ENCODE measurements at places on chromosomes 7 and 10.

DNA sequence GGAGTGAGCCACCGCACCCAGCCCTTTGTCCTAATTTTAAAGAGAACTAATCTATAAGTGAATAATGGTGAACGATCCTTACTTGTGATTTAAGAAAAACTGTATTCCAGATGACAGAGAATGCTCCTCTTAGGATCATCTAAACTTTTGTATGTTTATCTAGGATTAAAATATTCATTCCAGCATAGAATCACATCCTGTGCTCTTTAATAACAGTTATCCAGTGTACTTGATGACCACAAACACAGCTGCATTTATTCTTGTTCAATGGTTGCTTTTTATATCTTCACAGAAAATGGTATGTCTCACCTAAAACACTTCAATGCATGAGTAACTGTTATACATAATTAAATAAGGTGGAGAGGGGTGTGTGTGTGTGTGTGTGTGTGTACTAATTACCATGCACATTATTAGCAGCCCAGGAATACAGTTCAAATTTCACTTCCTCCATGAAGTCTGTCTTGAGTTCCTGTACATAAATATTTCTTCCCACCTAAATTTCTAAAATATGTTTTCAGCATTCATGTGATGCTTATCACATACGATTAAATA, 38.5 kb upstream of the SEMA3C start:
- no peak for DNase-seq

DNA sequence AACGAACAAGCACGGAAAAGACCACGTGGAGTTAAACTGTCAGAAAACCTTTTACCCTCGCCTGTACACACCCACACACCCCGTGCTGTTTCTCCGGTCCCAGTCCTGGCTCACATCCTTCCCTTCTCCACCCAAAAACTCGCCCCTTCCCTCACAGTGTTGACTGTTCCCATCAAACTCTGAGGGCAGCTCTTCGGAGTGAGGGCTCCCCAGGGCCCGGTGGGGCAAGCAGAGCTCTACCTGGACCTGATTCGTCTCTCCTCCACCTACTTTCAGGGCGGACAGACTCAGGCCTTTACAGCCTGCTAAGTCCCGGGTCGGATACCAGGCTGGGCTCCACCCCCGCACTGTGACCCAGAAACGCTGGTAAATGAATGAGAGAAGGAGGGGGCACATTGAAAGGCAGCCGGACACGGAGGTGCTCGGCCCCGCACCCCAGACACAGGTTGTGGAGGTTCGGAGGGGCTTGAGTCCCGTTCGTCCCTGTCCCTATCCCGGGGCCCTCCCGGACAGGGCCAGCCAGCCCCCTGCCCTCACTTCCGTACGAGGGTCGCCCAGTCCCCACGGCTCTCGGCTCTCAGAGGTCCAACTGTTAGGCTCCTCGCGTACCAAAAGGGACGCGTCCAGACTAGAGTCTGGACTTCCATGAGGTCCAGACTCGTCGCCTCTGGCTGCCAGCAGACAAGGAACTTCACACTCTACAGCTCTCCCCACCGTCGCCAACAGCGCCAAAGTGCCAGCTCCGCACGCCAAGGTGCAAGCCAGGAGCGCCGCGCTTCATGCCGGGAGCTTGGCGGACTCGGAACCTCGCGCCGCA, 31.7 kb upstream of the ASL start:
- peak; percentile 81 for DNase-seq

GRCh38 chr10:124367936-124368335, 50.8 kb downstream of the OAT start:
- DNase-seq, result no peak

GRCh38 chr10:43137717-43138020, 576 bp upstream of the CSGALNACT2 start:
- DNase-seq, result peak; percentile 94

- DNase-seq, result peak; percentile 63
These were observed 350.0 kb downstream of the CRPPA start for GRCh38 chr7:16071246-16071857.

DNA sequence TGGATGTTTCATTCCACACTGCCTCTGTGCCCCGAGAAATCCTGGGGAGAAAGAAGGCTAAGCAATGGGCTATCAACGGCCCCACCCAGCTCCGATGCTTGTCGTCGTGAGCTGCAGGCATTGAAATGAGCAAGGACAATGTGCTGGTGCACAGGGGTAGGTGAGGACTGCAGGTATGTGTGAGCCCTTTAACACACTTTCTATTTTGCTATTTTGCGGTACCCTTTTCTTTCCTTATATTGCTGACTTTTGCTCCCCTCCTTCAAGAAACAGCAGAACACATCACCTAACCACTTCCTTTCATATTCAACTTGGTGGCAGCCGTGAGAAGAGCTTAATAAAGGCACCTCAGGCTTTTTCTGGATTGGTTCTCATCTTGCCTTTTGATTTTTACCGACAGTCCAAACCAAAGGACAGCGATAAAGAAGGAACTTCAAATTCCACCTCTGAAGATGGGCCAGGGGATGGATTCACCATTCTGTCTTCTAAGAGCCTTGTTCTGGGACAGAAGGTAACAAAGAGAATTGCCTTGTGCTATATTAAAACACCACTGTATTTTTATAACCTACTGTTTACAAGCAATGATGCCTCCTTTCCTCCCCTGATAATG, 39.2 kb downstream of the AIFM2 start:
- DNase-seq, result no peak

- DNase-seq, result peak; percentile 67
These were observed 81.3 kb downstream of the ZRANB1 start for GRCh38 chr10:125023255-125023654.

GRCh38 chr10:7667262-7668141, 736 bp upstream of the ITIH5 start:
- DNase-seq, result peak; percentile 49

GRCh38 chr10:119344381-119344780, 137.0 kb downstream of the GRK5 start:
- no peak for DNase-seq

GRCh38 chr10:80878330-80878729, 340.6 kb downstream of the SH2D4B start:
- no peak for DNase-seq

GRCh38 chr7:127177156-127177555, 75.6 kb downstream of the GRM8 start:
- DNase-seq, result no peak

DNA sequence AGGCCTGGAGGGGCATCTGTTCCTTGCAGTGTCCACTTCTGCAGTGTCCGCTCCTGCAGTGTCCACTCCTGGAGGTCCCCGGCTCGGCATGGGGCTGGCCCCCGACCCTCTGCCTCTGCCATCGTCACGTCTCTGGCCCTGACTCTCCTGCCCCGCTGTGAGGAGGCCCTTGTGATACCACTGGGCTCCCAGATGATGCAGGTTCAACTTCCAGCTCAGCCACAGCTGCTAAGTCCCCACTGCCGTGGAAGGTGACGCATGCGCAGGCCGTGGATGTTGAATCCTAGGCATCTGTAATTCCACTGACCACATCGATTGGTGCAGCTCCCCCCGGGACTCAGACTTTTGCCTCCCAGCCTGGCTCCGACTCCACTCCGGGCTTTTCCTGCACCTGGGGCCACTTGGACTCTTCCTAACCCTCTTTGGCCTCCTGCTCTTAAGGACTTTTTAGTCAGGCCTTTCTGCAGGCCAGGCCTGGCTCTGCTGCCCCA, 95.1 kb downstream of the GLRX3 start:
- no peak for DNase-seq

DNA sequence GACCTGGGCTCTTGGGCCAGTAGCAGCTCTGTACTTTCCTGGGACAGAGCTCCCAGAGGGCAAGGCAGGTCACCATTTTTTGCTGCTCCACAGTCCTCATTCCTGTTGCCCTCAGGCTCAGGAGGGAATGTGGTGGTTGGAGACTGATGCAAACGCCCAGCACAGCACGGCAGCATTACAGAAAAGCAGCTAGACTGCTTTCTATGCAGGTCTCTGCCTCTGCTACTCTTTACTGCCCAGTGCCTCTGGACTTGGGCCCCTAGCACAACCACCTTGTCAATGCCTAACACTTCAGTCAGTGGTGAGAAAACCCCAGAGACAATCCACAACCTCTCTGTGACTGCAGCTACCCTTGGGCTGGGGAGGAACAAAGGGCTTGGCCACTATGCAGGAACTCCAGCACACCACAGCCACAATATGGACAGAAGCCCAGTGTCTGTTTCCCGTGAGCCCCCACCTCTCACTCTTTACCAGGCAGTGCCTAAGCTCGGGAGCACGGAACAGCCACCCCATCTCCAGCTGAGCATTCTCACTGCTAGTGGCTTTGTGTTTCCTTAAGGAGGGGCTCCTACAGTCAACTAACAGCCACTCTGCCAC, 790.6 kb downstream of the PCDH15 start:
- no peak for DNase-seq

GRCh38 chr10:10819206-10819856, 198.3 kb upstream of the CELF2 start:
- no peak for DNase-seq

DNA sequence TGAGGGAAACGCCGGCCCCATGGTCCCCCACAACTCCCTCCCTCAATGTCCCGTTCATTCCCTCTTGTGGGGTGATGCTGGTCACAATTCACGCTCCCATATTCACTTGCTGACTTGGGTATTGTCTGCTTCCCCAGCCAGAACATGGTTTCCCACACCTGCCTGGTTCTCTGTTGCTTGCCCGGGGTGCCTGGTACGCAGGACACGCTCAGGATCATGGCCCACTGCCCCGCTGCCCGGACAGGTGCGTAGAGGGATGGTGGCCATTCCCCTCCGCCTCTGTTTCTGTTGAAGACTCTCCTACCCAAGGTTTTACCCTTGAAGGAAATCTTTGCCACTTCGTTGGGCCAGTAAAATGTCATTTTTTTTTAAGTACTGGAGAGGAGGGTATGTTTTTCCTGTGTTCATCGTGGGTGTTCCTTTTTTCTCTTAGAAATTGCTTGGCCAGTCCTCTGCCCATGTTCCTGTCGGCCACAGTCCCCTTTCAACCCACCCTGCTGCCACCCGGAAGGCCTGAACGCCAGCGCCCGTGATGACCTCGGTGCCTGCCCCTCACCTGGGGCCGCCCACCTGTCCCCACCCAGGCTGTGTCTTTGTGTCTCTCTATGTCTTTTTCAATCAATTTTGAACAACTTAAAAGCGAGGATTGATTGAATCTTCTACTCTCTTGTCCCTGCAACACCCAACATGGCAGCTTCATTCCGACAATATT, 38.2 kb downstream of the FOXL3 start:
- DNase-seq, result no peak

DNA sequence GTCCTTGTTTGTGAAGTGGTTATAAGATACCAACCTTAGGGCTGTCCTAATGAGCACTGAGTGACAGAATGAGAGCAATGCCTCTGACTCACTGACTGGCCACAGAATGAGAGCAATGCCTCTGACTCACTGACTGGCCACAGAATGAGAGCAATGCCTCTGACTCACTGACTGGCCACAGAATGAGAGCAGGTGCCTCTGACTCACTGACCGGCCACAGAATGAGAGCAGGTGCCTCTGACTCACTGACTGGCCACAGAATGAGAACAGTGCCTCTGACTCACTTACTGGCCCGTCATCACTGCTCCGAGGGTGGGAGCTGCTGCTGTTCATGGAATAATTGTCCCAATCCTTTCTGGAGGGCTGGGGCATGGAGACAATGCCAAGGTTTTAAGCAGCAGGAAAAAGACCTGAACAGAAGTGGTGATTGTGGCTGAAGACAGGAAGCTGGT, 265.2 kb upstream of the PPP2R2D start:
- no peak for DNase-seq

GRCh38 chr10:60453036-60453435, 63.4 kb upstream of the ANK3 start:
- no peak for DNase-seq

- DNase-seq, result no peak
These were observed 38.0 kb downstream of the CYTH3 start for GRCh38 chr7:6234384-6234783.

DNA sequence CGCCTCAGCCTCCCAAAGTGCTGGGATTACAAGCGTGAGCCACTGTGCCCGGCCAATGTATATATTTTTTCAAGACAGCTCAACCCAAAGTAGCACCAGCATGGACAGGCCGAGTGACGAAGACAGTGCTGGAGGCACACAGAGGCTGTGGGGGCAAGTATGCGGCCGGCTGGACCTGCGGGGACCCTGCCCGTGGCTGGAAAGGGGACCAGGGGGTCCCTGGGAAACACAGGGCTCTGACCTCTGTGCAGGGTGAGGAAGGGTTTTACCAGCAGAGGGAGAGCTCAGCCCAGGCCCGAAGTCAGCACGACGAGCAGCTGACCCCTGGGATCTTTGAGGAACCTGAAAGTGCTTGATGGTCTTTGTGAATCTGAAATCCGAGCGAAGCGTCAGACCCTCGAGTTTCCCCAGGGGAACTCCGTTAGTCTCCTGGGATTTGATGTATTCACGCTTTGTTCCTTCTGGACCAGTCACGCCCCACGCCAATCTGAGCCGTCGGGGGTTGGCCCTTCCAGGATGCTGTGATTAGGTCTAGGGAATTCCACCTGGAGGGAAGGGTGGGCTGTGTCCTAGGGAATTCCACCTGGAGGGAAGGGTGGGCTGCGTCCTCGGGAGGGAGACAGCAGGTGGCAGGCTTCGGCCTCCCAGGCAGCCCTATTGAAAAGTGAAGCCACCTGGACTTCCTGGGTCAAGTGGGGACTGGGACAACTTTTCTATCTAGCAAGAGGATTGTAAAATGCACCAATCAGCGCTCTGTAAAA, 10.9 kb upstream of the ZFAND2A start:
- no peak for DNase-seq

- DNase-seq, result no peak
These were observed 123.3 kb downstream of the TMEM26 start for GRCh38 chr10:61329854-61330253.

- DNase-seq, result no peak
These were observed 65.6 kb downstream of the PTEN start for GRCh38 chr10:87928996-87929395.
